ENCODE measurements at places on chromosomes 12 and 14.
A peak's percentile ranks its signal among the peaks of the same experiment; 100 is the strongest.

DNA sequence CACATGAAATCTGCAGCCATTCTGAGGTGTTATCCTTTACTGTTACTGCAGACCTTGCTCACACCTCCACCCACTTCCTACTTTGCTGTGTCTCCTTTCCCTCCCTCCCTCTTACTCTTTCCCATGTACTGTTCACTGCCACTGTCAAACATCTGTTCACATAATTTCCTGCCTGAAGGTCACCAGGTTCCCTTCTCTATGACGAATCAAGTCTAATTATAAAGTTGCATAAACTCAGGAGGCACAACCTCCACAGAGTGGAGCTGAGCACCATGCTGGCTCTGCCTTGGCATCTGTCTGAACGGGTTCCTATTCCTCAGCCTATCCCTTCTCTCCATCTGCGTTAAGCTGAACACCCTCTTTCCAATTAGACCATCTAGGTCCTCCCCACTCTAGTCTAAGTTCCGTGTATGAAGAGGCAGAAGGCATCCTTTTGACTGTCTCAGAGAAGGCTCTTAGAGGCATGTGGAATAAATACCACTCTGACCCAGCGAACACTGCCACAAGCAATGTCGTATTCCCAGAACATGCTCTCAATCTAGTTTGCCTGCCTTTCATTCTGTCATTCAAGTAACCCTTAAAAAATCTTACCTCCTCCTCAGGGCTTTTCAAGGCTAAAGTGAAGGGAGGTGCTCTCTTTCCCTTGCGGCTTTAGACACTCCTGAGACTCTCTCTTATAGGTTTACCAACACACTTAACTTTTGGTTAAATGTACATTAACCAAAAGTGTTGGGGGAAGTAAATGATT, 48.7 kb downstream of the ACADS start:
- no peak for DNase-seq

GRCh38 chr12:51390891-51391282, 319 bp downstream of the GALNT6 start:
- DNase-seq, result peak; percentile 18

DNA sequence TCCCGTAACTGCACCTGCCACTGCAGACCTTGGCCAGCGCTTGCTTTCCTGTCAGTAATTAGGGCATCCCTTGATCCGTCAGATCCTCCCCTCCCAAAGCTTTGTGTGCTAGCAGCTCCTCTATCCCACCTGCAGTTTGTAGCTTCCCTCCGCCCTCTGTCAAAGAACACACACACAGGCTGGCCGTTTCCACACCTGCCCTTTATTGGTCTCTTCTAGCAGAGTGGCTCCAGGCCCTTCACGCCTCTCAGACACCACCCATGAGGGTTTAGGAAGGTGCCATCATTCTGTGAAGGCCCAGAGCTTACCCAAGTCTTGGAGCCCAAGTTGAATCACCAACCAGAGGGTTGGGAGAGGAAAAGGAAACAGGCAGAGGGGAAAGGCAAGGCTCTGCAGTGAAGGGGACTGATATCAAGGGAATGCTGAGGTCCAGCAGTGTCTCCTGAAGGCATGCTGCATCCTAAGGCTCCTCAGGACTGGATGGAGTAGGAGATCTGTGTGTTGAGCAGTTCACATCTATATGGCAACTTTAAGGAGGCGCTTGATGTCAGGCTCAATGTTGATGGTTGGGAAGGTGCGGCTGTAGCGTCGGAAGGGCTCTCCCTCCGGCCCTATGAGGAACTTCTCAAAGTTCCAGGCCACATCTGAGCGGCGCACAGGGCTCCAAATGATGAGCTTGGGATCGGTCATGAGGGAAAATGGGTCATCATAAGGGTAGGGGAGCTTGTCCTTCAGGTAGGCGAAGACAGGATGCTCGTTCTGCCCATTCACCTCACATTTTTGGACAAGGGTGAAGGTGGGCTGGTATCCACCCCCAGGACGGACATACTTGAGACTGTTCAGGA, 3.4 kb downstream of the GPX2 start:
- no peak for DNase-seq

- DNase-seq, result no peak
Measured at GRCh38 chr12:29692237-29692636, 91.5 kb downstream of the TMTC1 start.

DNA sequence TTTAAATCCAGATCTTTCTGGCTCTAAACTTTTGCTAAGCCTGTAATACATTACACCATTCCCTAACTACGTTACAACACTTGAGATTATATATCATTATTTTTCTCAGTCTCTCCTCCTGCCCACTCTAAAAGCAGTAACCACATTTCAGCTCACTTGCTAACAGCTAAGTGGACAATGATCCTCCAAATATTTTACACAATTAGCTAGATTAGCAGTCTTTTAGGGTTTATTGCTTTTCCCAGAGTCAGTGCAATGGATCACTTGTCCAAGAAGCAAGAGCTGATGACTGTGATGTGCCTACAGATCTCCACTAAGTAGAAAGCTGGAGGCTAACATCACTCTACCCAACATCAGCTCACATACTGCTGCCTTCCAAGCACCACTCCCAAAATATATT, 17.6 kb downstream of the CPNE8 start:
- no peak for DNase-seq

DNA sequence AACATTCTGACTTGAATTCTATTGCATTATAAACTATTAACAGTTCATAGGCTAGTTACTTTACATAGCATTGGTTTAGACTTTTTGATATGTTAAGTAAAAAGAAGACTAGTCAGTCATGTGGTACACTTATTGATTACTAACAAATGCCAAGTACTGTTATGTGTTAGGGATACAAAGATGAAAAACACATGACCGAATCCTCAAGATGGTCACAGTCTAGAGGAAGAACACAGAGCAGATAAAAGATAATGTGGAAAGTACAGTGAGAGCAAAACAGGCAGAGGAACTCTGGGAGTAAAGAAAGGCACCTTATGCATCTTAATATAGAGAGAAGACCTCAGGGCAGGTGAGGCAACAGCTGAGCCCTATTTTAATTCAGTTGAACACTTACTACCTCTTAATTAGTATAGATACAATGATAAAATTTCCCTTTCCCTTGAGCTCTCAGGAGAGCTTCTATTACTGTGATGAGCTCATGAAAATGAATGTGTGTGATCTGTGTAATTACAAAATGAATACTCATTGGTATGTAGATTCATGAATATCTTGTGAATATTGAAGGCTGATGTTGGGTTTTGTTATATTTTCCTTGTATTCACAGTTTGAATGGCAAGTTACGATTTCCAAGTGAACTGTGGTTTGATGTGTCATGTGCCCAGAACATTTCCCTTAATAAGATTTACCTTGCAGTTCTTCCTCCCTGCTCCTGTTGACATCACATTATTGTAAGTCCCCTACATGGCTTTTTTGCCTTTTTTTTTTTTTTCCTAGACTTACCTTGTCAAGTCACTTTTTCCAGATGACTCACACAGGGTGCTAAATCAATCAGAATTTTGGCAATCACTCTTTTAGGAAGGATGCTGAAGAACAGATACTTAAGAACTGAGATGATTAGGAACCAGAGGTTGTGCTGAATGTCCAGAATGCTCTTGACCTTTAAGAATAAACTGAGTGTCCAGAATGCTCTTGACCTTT, 29.5 kb upstream of the MSRB3 start:
- DNase-seq, result no peak

DNA sequence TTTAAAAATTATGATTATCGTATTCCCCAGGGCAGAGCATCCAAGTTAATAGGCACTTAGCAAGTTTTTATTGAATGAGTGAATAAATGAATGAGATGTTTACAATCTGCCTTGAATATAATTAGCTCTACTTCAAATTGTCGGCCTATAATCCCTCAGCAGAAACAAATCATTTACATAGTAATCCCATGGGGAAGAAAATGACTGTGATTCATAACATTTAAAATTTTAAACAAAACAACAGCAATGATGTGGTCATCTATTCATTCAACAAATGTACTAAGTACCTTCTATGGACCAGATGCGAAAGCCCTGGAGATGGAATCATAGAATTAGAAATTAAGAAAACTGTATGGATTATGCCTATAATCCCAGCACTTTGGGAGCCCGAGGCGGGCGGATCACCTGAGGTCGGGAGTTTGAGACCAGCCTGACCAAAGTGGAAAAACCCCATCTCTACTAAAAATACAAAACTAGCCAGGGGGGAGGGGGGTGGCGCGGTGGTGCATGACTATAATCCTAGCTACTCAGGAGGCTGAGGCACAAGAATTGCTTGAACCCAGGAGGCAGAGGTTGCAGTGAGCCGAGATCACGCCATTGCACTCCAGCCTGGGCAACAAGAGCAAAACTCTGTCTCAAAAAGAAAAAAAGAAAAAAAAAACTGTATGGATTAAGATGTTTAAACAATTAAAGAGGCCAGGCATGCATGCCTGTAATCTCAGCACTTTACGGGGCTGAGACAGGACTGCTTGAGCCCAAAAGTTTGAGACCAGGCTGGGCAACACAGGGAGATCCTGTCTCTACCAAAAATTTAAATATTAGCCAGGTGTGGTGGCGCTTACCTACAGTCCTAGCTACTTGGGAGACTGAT, 17.7 kb upstream of the MDM2 start:
- no peak for DNase-seq

All from posterior cingulate gyrus (tissue), 11 donors.